ENCODE measurements at places on chromosomes 2 and 18.

GRCh38 chr2:160570376-160570775, 76.8 kb upstream of the RBMS1 start:
- no peak for DNase-seq

DNA sequence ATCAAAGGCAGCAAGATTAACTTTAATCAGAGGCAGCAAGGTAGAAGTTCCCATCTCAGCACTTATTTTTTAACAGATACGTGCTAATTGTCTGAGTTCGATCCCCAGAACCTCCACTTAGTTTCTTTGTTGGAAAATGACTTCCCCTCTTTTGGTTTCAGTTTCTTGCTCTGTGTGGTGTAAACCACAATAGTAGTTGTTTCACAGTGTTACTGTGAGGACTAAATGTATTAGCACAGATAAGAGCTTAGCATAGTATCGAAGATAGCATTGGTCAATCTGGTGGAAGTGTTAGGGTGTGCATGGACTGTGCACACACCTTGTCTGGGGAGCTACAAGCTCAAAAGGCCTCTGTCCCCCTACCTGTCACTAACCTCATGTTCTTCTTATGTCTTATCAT, 988.3 kb upstream of the GYPC start:
- DNase-seq, result no peak

DNA sequence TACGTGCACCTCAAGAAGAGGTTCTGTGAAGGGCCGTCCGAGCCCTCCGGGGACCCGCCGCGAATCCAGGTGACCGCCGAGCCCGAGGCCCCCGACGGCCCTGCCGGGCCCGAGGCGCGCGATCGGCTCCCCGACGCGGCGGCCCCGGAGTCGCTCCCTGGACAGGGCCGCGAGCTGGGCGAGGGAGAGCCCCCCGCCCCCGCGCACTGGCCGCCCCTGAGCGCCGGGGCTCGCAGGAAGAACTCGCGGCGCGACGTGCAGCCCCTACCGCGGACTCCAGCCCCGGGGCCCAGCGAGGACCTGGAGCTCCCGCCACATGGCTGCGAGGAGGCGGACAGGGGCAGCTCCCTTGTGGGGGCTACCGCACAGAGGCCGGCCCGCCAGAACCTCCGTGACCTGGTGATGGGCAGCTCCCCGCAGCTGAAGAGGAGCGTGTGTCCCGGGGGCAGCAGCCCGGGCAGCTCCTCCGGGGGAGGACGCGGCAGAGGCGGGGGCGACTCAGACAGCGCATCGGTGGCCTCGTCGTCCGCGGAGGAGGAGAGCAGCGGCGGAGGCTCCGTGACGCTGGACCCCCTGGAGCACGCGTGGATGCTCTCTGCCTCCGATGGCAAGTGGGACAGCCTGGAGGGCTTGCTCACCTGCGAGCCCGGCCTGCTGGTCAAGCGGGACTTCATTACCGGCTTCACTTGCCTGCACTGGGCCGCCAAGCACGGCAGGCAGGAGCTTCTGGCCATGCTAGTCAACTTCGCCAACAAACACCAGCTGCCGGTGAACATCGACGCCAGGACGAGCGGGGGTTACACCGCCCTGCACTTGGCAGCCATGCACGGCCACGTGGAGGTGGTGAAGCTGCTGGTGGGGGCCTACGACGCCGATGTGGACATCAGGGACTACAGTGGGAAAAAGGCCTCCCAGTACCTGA, 812 bp downstream of the SOWAHC start:
- DNase-seq, result no peak

DNA sequence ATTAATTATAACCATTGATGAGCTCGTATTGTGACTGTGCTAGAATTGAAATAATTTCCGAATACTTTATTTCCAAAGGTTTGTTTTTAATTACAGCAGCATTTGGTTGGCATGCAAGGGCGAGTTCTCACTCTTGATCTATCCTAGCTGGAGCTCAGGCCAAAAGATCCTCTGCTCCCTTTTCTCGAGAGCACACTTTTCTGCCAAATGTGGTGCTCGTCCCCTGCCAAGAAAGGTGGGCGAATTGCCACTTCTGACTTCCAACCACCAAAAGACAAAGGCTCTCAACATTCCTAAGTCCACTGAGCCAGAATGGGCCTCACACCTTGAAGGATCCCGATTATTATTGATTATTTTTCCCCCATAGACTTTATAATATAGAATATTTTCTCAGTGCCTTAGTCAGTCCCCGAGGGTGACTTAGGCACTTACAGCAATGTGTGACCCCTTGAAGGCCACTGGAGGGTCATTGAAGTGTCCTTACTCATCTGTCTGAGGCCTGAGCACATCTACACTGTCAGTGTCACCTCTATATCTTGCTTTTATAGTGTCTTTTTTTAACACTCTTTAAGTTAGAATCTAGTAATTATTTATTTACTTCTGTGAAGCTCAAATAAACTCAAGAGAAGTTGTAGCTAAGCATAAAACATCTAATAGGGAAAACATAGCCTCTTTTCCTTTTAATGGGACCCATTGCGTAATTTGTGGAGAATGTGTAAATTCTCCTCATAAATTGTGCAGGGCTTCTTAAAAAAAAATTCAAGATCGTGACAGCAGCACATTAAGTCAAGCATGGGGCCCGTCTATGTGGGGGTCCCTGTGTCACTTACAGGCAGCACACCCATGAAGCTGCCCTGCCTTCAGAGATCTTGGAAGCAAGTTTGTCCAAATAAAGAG, 98.3 kb downstream of the MEIS1 start:
- no peak for DNase-seq

DNA sequence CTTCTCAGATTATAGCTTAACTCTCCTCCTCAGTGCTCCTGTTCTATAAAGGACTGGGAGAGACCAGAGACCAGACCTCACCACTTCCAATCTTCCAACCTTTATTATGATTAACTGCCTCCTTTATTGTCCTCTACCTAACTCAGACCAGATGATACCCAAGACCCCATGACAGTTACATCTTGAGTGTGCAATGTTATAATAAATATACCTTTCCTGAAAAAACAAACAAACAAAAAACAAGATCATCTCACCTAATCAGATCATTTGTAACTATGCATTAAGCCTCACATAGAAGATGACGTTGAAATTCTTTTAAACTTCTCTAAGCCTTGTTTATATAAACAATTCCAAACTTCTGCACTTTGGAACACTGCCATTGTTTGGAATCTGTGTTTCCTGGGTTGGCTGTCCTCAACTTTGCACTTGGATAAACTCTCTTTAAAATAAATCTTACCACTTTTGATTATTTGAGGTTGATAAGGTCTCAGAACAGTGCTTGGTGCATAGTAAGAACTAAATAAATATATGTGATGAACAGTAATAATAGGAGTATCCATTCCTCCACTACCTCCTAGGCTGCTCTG, 342.7 kb downstream of the TDRD15 start:
- no peak for DNase-seq

DNA sequence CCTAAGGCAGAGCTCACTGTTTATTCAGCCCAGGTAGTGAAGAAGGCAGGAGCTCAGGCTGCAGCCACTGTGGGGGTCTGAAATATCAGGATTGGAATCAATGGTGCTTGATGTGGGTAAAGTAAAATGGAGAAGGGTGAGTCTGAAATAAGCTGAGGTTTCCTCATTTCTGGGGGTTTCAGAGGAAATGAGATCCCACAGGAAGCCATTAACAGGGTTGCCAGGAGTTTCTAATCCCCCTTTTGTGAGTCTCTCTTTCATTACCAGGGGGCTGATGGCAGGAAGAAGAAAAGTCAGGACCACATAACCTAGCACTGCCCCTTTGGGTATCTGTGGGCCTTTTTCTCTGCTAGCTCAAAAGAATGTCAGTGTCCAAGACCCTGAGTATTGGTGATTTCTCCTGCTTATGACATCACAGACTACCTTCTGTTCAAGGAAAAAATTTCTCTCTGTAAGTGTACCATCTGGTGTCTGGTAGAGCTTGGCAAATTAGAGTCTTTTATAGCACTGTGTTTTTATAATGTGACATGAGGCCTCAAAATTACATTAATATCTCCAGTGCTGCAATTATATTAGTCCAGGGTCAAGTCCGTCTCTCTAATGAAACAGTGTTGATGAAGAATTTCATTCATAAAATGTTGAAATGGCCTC, 56.0 kb downstream of the LBH start:
- no peak for DNase-seq
